Stimulated activated CD8-positive, alpha-beta memory T cell treated with anti-CD3 and anti-CD28 coated beads, Interleukin-12 subunit alpha, Interleukin-12 subunit beta, amount 100 ng/mL, for 1 hour (primary cell): ENCODE measurements at places on chromosomes 7 and 10.

DNA sequence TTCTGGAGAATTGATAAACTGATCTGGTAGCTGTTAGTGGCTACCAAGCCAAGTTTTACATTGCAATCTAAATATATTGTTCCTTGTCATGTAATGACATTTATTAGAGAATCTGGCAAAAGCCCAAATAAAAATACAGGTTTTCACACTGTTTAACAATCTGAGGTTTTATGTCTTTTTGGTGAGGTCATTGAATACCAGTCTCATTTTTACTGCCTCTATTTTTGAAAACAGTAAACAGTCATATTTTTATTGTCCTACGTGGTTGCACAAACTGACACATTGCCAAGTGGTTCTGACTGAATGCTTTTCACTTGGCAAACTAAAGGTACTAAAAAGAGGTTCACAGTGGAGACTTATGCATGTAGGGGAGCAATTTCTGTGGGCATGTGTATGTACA is 157.5 kb downstream of the PRKG1 start:
- DNase-seq, result no peak

DNA sequence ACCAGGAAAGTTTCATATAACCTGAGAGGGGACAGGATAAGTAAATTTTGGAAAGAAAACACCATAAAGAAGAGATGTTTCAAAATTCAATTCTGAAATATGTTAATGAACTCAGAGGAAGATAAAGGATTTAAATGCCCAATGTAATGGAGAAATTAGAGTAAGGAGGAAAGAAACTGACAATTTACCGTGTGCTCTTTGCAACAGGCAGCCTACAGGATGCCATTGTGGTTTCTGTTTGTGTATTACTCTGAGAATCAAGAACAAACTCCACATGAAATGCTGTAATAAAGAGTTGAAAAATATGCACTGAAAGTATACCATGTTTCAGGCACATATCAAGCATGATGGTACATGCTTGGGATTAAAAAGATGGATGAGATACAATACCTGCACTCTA is 44.8 kb upstream of the GLCCI1 start:
- DNase-seq, result no peak

GRCh38 chr7:36651404-36651803 is 72.9 kb downstream of the AOAH start:
- DNase-seq, result no peak

- DNase-seq, result no peak
Measured at GRCh38 chr10:28768227-28768626, 90.9 kb downstream of the BAMBI start.

DNA sequence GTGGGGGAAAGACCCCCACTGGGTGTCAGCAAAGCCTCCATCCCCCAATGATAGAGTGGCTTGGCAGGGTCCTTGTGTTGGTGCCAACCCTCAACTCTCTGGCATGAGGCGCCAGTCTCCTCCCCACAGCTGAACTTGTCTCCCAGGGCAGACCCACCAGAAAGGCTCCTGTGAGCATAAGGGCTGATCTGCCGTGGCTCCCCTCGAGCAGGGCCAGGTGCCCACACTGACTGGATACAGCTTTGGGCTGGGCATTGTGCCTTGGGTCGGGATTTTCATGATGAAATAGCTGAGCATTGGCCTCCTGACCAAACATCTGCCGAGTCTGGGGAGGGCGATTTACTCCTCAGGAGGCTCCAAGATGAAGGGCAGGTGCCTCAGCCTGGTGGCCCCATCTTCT is 68.1 kb upstream of the NPTX2 start:
- no peak for DNase-seq

DNA sequence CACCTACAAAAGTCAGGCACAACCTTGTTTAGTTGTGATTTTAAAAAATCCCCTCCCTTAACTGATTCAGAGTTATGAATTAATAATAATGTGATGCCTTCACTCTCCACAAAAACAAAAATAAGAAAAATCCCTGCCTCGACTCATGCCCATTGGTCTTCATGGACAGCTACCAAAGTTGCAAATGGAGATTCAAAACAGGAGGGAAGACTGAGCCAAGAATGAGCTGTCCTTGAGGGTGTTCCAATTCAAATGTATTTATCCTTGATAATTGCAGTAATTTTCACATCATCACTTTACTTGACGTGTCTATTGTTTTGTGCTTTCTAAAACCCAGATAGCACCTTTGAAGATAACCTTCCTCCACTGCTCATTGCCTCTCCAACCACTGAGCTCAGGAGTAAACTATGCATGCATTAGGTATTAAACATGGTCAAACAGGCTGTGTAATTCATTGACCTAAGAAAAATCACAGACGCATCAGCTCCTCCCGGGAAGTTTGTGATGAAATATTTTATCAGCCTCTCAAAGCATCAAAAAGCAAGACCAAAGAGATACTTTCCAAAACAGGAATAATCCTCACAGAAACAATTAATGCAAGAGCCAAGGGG is 712.7 kb upstream of the IGFBP3 start:
- DNase-seq, result no peak

DNA sequence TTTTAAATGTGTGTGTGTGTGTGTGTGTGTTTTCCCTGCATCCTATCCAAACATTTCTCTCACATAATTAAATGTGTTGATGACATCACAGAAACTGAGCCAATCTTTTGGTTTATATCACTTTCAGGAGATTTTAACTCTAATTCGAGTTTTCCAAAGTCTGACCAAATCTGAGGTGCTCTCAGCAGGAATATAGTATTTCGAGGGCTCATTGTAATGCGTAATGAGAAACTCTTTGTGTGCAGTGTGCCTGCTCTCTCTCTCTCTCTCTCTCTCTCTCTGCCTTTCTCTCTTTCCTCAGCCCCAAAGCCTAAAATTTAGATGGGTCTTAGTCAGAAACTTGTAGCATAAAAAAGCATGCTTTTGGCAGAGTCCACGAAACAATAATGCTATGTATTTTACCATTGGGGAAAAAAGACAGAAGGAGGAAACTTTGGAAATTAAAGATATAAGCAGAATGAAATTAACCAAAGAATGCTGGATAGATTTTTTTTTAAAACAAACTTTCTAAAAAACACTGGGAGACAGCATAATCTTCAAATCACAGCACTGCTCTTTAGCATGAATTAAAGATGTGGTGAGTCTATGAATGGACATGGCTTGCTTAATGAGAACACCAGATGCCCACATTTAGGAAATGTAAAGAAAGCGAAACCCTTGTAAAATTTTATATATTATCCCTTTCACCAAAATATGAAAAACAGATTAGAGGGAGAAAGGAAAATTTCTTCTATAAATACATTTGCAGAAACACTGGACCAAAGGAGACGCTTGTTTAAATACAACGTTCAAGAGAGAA is 206.8 kb upstream of the HABP2 start:
- no peak for DNase-seq

DNA sequence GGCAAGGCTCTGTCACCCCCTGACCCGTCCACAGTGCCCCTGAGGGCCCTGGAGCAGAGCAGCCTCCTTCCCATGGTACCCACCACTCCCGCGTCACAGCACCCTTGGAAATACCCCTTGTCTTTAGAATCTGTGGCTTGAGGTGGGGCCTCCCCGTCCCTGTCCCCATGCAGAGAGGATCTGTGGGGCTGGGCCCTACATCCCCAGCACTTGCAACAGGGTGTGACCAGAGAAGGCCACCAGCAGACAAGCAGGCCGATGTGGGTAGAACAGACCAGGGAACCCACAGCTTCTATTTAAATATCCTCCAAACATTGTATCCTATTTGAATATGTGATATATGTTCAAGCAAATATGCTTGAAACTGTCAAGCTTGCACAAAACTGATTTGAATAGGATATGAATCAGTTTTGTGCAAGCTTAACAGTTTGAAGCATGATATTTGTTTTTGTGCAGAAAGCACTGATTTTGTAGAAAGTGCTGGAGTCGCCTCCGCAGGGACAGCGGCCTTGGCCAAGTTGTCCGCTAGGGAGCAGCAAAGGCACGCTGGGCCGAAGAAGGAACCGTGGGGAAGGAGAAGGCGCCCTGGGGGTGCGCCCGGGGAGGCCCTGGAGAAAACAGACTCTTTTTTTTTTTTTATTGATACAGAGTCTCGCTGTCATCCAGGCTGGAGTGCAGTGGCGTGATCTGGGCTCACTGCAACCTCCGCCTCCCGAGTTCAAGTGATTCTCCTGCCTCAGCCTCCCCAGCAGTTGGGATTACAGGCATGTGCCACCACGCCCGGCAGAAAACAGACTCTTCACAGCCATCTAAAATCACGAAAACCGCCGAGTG is 2.2 kb downstream of the CFAP46 start:
- DNase-seq, result no peak

DNA sequence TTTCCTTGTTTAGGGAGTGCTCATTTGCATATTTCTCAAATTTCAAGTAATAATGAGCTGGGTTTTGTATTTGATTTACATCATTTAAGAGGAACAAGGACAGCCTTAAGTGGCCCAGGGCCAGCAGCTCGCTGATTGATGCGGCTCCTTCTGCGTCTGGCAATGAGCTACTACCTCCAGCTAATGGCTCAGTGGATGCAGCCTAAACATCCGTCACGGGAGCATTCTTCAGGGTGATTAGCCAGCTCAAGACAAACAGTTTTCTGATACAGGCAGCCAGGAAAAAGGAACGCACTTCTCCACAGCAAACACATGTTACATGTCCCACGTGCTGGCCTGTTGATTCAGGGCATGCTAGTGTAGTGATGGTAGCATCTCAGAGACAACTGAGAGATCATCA is 169.3 kb upstream of the TCERG1L start:
- no peak for DNase-seq

DNA sequence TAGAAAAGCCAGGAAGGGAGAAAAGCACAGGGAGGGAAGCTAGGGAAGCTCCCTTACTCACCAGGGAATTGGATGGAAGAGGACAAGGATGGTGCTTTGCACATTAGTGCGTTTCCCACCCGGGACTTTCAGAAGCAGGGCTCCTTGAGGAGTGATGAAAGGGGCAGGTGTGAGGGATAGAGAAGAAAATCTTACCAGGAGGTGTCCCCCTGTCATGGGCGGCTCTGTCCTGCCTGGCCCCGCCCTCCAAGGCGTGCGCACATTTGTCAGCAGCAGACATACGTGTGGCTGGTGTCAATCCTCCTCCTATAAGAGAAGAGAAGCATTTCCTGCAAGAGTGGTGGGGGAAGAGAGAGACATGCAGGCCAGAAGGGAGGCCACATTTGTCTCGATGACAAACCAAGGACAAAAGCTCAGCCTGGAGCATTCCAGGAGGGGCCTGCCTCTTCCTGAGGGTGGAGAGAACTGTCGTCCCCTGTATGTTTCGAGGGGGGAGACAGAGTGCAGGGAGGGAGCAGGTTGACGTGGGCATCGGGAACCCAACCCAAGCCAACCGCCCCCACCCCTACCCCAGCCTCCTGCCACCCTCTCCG is 47.4 kb upstream of the COMTD1 start:
- no peak for DNase-seq

DNA sequence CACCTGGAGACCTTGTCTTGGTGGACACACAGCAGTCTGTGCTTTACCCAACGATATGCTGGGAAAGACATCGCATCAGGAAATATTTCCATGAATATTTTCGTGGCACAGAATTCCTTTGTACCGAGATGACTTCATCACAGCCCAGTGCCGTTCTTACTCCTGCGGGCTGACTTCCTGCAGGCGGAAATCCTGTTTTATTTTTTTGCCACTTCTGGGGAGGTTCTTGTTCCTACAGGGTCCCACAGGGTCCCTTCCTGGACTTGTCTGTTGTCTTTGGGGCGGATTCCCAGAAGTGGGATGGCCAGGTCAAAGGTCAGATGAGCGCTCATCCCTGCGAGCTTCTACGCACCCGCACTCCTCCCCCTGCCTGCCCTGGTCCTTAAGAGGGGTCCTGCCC is 86.5 kb downstream of the DNAJB6 start:
- DNase-seq, result no peak

GRCh38 chr10:35752469-35753461 is 110.7 kb upstream of the FZD8 start:
- no peak for DNase-seq

- DNase-seq, result no peak
Measured at GRCh38 chr7:70808876-70809275, 323.1 kb upstream of the GALNT17 start.

DNA sequence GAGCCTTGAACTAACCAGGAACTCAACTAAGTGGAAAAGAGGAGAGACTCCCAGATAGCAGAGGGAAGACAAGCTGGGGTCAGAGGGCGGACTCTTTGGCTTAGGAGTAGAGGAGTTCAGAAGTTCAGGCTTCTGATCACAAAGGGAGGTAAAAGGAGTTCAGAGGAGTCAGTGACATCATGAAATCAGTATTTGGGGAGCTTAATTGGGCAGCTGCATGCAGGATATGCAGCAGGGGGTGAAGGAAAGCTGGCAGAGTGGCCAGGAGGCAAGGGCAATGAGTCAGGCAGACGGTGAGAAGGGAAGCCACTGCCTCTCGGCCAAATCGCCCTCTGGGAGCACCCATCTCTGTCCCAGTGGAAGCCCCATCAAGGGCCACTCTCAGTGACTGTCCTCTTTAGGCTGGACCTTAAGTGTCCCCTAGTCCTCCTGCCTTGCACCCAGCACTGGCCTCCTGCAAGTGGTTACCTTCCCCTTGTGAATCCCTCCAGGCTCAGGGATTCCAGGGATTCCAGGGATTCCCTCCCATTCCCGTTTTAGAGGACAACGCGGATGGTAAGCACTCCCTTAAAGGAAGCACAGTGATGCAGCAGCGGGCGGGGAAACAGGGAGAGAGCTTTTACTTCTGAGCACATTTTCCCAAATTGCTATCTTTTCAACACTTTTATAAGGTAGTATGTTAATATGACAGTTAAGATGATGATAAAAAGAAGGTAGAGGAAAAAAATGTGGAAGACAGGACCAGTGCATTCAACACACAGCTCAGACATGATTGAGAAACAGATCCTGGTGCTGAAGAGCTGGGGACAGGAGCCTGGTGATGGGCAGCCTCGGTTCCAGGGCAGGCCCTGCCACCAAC is 72.6 kb downstream of the KCNMA1 start:
- DNase-seq, result no peak

DNA sequence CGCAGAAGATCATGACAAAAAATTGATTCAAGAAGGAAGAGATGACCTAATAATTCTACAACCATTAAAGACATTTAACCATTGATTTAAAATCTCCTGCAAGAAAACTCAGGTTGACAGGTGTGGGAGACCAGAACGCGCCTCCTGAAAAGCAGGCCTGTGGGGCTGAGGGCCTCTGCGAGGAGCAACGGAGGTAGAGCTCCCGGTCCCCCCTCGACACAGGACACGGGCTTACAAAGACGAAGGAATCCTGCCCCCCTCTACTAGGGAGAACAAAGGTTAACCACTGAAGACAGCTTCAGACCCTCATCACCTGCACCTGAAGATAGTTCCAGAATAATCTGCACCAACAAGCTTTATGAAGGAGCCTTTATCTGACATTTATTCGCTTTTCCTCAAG is 55.9 kb upstream of the INPP5A start:
- DNase-seq, result no peak

GRCh38 chr7:494259-494687 is 25.4 kb downstream of the PDGFA start:
- no peak for DNase-seq
